ENCODE measurements at places on chromosomes 12 and 14. TPM values are rescaled to one million over a fixed set of nuclear protein-coding genes. Genes with fewer than 3 reads are reported as not detected.

GRCh38 chr14:104289507-104289906 lies 151.1 kb downstream of the KIF26A start:
- no peak for DNase-seq

DNA sequence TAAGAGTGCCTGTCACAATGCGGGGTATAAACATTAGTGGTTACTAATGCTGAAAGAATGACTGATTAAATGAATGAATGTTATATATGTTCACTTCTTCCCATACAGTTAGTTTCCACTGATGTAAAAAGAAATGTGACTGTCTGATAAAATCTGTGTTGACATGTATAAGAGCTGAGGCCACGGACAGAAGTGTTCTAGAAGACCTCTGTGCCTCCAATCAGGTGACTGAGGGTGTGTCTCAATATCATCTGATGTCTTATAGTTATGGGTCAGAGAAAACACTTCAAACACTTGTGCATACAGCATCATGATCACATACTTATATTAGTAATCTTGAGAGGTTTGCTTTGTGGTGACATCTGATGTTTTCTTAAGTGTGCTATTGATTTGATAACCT lies 183.4 kb downstream of the TTC7B start:
- DNase-seq, result no peak

DNA sequence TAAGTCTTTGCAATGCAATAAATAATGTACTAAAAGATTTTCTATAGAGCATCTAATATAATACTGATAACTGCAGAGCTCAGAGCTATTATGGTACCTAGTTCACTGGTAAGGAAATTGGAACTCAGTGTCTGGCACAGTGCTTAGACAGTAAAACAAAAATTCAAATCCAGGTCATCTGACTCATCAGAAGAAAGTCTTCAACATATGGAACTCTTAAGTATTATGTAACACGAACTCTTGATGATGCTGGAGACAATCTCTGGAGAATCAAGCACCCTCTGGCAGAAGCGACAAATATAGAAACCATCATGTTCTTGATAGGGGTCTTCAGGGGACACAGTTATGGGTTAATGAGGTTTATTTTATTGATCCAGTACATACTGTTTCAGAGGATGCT lies 37.3 kb upstream of the TRHDE start:
- DNase-seq, result no peak

- no peak for DNase-seq
These were observed 89.8 kb downstream of the BTG1 start for GRCh38 chr12:92055877-92056276.

DNA sequence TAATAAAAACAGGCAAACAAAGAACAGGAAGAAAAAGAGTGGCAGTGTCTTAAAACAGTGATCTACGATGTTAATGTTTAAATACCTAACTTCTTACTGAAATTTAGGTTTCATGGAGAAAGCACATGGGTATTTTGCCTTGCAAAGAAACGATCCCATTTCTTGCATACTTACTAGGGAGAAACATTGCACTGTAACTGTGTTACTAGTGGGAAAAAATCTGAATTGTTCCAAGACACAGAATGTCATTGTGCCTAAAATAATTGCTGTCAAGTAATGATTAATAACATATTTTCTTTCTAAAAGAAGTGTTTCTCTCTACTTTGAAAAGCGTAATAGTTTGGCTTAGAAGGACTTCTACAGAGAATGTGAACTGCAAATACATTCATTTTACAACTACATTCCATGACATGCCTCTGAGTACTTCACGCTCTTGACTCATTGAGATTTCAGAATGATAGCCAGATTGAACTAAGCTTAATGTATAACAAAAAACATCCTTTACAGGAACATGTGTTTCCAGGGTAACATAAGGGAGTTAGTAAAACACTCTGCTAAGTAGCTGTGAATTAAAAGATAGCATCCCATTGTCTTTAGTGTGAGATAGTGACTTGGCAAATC lies 256.2 kb upstream of the CPNE8 start:
- no peak for DNase-seq

The AMIGO2 gene
- total RNA-seq, result 224 TPM

- DNase-seq, result no peak
These were observed 24.2 kb downstream of the PARPBP start for GRCh38 chr12:102144221-102144620.

The FOXG1 gene
- 0.06 TPM for total RNA-seq

- DNase-seq, result no peak
These were observed 27.6 kb downstream of the HELB start for GRCh38 chr12:66329941-66330340.

The ST8SIA1 gene
- total RNA-seq, result 1.0 TPM

The LRRIQ1 gene
- total RNA-seq, result 0.92 TPM

DNA sequence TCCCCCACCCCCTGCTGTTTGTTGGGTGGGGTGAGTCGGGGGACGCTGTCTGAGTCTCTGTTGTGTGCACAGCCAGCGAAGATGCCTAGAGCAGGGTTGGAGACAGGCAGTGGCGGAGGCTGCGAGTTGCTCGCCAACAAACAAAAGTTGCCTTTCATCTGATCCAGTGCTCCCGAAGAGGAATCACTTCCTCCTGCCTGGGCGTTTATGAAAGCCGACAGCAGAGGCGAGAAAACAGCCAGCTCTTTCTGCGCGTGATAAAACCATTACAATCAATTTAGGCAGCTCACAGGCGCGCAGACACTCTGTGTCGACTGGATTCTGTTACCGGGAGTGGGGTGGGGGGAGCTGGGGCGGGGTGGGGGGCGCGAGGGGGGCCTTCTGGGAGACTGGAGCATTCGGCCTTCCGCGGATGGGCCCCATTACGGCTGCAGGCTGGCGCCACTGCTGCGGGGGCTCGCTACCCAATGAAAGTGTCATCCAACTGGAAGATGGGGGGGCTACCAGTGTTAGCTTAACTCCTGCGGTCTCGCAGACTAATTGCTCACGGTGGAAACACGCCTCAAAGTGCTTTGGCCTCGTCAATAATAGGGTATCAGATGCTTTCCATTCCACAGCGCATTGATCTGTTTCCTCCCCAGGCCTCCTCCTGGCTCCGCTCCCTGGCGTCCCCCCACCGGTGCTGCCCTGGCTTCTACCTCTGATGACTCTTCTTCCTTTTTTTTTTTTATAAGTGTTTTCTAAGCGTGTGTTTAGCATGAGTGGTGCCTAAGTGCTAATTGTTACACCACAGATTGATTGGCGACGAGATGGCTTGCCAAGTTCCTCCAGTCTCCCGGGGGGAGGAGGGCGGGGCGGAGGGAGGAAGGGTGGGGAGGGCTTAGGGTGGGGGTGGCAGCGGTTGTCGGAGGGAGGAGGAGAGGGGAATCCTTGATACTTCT lies 678.4 kb downstream of the MED13L start:
- DNase-seq, result no peak

The AQP2 gene
- not detected for total RNA-seq

- DNase-seq, result no peak
These were observed 84.9 kb upstream of the EVL start for GRCh38 chr14:99980299-99980698.

The NKX2-1 gene
- not detected for total RNA-seq

DNA sequence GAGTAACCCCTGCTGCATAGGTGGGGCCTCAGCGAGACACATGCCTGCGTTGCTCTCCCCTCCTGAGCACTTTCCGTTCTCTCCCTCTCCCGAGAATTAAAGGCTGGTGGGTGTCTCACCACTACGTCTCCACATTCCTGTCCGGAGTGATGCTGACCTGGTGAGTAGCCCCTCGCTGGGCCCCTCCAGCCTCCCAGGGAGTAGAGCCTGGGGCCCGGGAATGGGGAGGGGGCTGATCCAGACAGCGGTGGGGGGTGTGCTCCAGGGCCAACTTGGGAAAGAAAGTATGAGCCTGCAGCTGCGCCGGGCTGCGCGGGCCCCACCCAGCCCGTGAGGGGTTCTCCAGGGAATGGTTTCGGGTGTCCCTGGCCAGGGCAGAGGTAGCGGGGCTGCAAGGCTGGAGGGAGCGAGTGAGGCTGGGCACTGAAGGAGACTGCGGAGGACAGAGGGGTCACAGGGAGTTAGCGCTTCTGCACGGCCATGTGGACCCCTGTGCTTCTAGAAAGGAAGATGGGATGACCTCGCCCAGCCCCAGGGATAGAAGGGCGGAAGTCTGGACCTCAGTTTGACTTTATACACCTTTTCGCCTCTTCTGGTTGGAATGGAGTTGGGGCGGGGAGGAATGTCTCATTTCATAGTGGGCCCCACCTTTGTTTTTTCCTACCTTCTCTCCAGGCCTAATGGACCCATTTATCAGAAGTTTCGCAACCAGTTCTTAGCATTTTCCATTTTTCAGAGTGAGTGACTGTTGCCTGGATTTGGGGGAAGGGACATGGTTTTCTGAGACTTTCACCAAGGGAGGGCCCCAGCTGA lies 22.5 kb downstream of the RHOF start:
- DNase-seq, result no peak

- no peak for DNase-seq
These were observed 784 bp downstream of the PSMA6 start for GRCh38 chr14:35292770-35293561.

GRCh38 chr12:56753566-56753965 lies 1.4 kb upstream of the PRIM1 start:
- DNase-seq, result no peak

The EML5 gene
- 0.40 TPM for total RNA-seq

GRCh38 chr14:89415159-89415558 lies 1.9 kb downstream of the FOXN3 start:
- DNase-seq, result no peak

- no peak for DNase-seq
These were observed 52.4 kb downstream of the MON2 start for GRCh38 chr12:62519043-62519442.

The INSM2 gene
- total RNA-seq, result not detected

Measured in epithelial cell of proximal tubule (primary cell).